Activated CD4-positive, alpha-beta T cell treated with anti-CD3 and anti-CD28 coated beads for 36 hours (primary cell): ENCODE measurements at places on chromosomes 13 and 19. TPM values are rescaled to one million over a fixed set of nuclear protein-coding genes. Genes with fewer than 3 reads are reported as not detected.

DNA sequence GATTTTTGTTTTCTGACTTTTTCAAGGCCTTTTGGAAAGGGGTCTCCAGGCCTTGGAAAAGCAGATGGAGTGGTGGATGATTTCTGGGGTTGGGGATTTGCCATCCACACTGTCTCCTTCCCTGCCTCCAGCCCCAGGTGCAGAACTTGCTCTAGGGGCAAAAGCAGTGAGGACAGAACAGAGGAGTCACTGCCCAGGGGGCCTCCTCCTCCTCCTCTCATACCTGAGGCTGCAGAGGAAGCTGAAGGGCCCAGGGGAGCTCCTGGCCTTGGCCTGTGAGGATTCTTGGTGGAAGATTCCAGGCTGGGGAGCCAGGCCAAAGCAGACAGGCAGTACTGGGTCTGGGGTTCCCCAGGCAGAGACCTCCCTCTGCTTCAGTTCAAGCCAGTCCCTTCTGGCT lies 52.3 kb upstream of the URI1 start:
- H3K4me3 ChIP-seq: no peak overlapping the region
- peaks cover 2% of the 10 kb centered on the region for H3K27me3 ChIP-seq
- no peak for DNase-seq
- H3K27ac ChIP-seq: no peak overlapping the region
- H3K4me1 ChIP-seq: peaks cover 2% of the 10 kb centered on the region

GRCh38 chr19:49895566-49896297 lies 955 bp downstream of the IL4I1 start:
- H3K27me3 ChIP-seq: no peaks in the 10 kb centered on the region
- peak overlapping the region; percentile 95 for H3K27ac ChIP-seq
- H3K36me3 ChIP-seq: no peaks in the 10 kb centered on the region
- DNase-seq: peak; percentile 59

- H3K27me3 ChIP-seq: peaks cover 10% of the 10 kb centered on the region
- H3K4me1 ChIP-seq: peaks cover 14% of the 10 kb centered on the region
- no peak overlapping the region for H3K4me3 ChIP-seq
- no peak overlapping the region for H3K27ac ChIP-seq
Observed at GRCh38 chr19:15109768-15110417, 2.7 kb downstream of the SYDE1 start.

GRCh38 chr13:45527699-45528462 lies 63.1 kb downstream of the COG3 start:
- no peak overlapping the region for H3K4me3 ChIP-seq
- peaks cover 10% of the 10 kb centered on the region for H3K4me1 ChIP-seq
- H3K27ac ChIP-seq: no peak overlapping the region
- DNase-seq: no peak

DNA sequence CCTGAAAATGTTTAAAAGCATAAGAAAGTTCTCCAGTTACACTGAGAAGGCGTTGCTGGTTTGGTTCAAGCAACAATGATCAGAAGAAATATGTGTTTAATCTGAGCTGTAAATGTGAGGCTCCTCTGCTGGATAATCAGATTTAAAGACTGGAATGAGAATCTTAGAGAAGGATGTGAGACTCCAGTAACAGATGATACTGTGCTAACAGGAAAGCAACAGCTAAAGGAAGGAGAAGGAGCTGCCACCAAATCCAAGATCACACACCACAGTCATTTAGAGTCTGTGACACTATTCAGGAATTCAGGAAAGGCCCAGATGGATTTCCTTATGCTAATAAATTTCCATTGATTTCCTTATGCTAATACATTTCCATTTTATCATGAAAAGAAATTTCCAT lies 16.9 kb downstream of the DCLK1 start:
- no peaks in the 10 kb centered on the region for H3K27me3 ChIP-seq
- no peak overlapping the region for H3K4me3 ChIP-seq
- no peak for DNase-seq
- no peaks in the 10 kb centered on the region for H3K4me1 ChIP-seq

DNA sequence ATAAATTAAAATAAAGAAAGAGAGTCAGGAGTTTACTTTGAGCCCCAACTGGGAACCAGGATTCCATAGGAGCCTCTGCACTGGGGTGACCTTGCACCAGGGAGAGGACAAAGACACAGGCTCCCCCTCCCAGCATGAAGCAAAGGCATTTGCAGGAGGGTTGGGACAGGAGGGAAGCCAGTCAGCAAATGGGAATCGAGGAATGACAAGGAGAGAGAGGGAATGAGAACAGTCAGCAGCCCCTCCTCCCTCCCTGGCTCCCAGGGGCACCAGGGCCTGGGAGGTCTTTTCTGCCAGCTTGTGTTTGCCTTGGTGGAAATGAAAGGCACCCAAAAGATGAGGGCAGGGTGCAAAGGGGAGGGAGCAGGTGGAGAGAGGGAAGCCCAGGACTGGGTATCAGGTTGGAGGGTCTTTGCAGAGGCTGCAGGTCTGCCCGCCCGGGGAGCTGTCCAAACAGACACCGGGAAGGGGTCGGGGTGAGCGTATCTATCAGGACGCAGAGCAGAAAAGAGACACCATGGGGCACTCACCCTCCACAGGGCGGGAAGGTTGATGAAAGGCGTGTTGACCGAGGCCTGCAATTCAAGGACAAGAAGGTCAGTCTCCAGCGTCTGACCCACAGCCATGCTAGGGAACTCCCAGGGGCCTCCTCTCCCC lies 3.8 kb downstream of the SBSN start:
- H3K4me1 ChIP-seq: no peaks in the 10 kb centered on the region
- DNase-seq: no peak
- no peak overlapping the region for H3K27ac ChIP-seq
- peaks cover 16% of the 10 kb centered on the region for H3K27me3 ChIP-seq
- no peaks in the 10 kb centered on the region for H3K36me3 ChIP-seq

DNA sequence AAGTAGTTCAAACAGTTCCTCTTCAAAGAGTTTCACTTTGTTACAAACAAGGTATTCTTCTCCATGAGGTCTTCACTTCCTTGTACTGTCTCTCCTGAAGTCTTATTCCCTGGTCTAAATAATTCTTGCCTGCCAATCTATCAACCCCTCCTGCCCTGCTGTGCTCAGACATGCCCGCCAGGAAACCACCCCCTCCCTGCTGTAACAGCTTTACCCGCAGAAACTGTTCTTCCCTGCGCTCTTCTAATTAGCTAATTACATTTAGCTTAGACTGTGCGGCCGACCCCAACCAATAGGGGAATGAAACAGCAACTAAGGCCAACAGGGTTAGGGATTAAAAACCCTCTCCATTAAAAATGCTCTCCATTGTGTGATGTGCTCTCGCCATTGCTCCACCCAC lies 46.7 kb downstream of the ZNF846 start:
- peak; percentile 13 for DNase-seq
- peaks cover 7% of the 10 kb centered on the region for H3K27me3 ChIP-seq

DNA sequence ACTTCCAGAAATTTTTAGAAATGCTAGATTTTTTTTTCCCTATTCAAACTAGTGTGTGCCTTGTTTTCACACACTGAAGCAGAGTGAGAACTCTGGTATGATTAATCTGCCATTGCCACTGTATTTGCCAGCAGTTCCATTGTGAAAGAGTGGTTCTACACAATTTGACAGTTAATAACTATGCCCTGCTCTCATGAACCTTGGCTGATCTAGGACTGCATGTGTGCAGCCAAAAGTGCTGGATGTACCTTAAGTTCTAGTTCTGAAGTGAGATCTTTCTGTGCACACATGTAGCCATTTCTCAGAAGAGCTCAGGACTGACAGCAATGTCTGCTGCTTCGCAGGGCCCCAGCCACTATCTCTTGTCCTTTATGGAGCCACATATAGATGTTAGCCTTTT lies 328.2 kb upstream of the SPRY2 start:
- no peaks in the 10 kb centered on the region for H3K27me3 ChIP-seq
- H3K4me1 ChIP-seq: no peaks in the 10 kb centered on the region
- no peak overlapping the region for H3K27ac ChIP-seq
- no peak for DNase-seq
- H3K4me3 ChIP-seq: no peak overlapping the region
- no peaks in the 10 kb centered on the region for H3K36me3 ChIP-seq

Gene AKAP11
- 39.4 TPM for total RNA-seq

Gene CRB3
- 1.2 TPM for total RNA-seq

Gene SHD
- not detected for total RNA-seq
